NCI-H1694 treated with DMSO at 0.1 percent for 48 hours (cell line): ENCODE measurements at places on chromosomes 12 and 14.

- DNase-seq, result no peak
These were observed 312.4 kb downstream of the TMEM121 start for GRCh38 chr14:105838591-105839424.

DNA sequence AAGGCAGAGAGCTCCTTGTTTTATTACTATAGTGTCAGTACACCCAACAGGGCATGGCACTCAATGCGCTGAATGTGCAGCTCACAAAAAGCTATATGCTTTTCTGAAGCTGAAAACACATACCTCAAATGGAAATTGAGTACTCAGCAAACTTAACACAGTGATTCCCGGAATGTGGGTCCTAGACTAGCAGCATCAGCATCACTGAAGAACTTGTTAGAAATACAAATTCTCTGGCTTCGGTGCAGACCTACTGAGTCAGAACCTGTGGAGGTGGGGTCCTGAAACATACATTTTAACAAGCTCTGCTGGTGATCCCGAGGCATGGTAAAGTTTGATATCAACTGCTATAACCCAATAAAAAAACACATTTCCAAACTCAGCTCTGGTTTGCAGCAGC lies 14.9 kb downstream of the RERG start:
- no peak for DNase-seq

DNA sequence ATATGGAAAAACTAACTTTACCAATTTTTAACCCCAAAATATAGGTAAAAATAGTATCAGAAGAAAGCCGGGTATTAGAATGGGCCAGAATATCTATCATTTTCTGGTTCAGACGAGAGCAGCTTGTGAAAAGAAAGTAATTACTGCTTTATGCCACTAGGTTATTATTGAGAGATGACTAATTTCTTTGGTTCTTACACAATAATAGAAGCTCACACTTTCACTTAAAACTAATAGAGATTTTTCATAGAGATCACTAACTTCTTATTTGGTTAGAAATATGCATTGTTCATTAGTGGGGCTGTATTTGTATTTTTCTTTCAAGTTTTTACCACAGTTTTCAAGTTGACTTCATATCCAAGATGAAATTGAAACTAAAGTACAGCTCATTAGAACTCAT lies 1241.2 kb upstream of the FLRT2 start:
- DNase-seq, result no peak

DNA sequence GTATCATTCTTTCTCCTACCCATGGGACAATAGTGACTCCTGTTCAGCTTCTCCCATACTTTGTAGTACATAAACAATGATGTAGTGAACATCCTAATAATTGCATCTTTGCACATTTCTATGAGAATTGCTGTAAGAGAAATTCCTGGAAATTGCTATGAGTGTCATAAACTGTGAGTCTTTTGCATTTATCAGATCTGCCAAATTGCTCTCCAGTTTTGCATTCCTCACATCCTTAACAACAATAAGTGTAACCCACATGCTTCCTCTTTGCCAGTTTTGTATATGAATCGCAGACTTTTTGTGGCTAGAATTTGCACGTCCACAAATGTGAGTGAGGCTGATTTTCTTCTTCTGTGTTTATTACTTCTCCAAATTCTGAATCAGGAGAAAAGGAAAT lies 124.0 kb upstream of the TBX5 start:
- DNase-seq, result no peak

DNA sequence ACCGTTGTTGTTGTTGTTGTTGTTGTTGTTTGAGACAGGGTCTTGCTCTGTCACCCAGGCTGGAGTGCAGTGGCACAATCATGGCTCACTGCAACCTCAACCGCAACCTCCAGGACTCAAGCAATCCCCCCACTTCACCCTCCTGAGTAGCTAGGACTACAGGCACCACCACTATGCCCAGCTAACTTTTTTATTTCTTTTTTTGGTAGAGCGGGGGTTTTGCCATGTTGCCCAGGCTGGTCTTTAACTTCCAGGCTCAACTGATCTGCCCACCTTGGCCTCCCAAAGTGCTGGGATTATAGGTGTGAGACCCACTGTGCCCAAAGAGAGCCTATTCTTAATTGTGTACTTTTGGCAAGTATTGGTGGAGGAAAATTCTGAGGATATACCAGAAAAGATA lies 25.7 kb downstream of the MOK start:
- no peak for DNase-seq

DNA sequence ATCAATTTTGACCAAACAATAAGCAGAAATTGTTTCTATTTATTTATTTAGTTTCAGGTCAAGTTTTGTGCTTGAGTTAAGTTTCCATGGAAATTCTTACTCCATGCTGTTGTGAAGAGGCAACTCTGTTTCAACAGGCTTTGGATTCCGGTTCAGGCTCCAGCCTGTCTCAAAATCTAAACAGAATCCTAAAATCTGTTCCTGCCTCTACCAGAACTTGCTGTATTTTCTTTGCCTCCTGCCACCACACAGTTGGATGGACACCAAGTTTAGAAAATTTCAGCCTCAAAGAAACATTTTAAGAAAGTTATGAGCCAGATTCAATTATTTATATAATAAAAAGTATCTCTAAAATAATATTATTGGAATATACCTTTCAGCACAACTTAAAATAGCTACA lies 330.9 kb downstream of the FOXG1 start:
- no peak for DNase-seq

- DNase-seq, result no peak
These were observed 888.1 kb downstream of the TMEM121 start for GRCh38 chr14:106414464-106414863.
